Neural crest cell (in vitro differentiated cells): ENCODE measurements at places on chromosomes 11 and 22. TPM values are rescaled to one million over a fixed set of nuclear protein-coding genes. Genes with fewer than 3 reads are reported as not detected.

GRCh38 chr11:40099426-40100161, 1359.9 kb downstream of the LRRC4C start:
- no peak overlapping the region for H3K27ac ChIP-seq
- no peaks in the 10 kb centered on the region for H3K27me3 ChIP-seq
- no peak overlapping the region for H3K4me3 ChIP-seq
- no peaks in the 10 kb centered on the region for H3K4me1 ChIP-seq
- DNase-seq: no peak
- H3K36me3 ChIP-seq: peaks cover 11% of the 10 kb centered on the region

DNA sequence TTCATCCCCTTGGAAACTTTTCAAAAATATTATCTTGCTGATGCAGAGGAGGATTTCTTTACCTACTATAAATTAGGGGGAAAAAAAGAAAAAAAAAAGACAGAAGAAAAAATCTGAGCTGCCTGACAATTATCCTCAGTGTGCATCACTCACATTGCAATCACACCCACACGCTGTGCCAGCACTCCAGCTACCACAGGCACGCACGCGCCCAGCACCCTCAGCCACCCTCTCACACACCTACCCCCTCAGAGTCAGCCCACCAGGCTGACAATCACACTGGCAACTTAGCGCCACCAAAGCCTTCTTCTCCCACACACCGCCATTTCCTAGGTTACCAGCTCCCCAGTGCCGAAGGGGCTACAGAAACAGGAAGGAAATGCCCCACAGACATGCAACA, 236.1 kb downstream of the KCNA4 start:
- peaks cover 23% of the 10 kb centered on the region for H3K4me1 ChIP-seq
- no peaks in the 10 kb centered on the region for H3K36me3 ChIP-seq
- no peak overlapping the region for H3K27ac ChIP-seq
- no peak overlapping the region for H3K4me3 ChIP-seq
- H3K27me3 ChIP-seq: no peaks in the 10 kb centered on the region

- peaks cover 2% of the 10 kb centered on the region for H3K36me3 ChIP-seq
- no peak overlapping the region for H3K4me3 ChIP-seq
- H3K4me1 ChIP-seq: peaks cover 30% of the 10 kb centered on the region
- DNase-seq: no peak
Observed at GRCh38 chr11:22795914-22796313, 33.7 kb downstream of the SVIP start.

DNA sequence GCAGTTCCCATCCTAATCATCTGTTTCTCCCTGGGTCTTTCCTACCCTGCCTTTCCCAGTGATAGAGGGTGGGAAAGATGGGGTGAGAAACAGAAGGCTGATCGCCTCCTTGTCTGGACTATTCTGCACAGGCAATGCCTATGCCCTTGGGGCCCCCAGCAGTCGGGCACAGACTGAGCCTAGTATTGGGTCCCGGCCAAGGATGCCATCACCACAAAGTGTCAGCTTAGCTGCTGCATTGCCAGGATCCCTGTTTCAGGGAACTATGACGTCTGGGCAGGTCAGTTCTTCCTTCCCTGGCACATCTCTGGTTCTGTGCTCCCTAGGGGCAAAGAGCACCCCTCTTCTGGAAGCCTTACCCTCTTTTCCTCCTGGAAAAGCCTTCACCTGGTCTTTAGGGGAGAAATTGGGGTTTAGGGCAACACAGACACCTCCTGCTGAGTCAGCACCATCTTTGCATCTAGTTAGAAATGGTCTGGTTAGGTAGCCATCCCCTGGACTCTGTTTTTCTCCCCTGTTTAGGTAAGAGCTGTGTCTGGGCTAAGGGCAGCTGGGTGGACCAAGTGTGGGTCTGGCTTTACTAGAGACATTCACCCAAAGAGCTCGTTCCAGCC, 2.1 kb downstream of the ADAMTS8 start:
- no peak overlapping the region for H3K27ac ChIP-seq
- H3K36me3 ChIP-seq: no peaks in the 10 kb centered on the region
- peaks cover 14% of the 10 kb centered on the region for H3K4me1 ChIP-seq
- peak overlapping the region; percentile 67 for H3K4me3 ChIP-seq
- DNase-seq: no peak

GRCh38 chr22:48843640-48844039, 984.0 kb downstream of the BRD1 start:
- no peak overlapping the region for H3K4me3 ChIP-seq
- H3K4me1 ChIP-seq: no peaks in the 10 kb centered on the region
- DNase-seq: no peak

DNA sequence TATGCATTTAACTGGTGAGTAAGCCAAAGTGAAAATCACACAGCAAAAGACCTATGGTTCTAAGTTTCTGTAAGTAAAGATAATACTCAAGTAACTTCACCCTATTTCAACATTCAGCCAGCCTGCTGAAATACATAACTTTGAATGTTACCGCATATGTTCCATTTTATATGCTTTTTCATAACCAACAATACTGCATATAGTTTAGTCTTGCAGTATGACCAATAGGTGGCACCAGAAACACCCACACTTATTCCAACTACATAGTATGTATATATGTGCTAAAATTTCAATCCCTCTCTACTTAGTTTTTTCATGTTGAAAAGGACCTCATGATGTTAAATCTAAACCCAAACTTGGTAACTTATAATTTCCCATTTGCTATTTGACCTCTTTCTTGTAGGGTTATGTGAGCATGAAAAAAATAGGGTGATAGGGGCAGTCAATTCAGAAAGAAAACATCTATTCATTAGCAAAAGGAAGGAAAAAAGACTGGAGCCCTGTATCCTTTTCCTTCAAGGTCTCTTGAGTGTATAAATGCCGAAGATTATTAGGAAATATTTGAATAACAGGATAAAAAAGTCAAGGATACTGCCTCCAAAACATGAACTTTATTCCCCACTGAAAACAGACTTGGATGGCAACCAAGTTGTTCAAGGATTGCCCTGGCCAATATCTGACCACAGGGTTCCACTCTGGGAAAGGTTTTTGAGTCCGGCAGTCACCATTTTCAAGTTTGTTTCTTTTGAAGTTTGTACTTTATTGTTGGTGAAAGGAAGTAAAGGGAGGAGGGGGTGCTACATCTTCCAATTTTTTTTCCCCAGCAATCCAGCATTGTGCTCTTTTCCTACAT, 23.8 kb upstream of the FZD4 start:
- no peak overlapping the region for H3K27ac ChIP-seq
- no peak for DNase-seq
- H3K36me3 ChIP-seq: no peaks in the 10 kb centered on the region
- no peak overlapping the region for H3K4me3 ChIP-seq
- H3K27me3 ChIP-seq: no peaks in the 10 kb centered on the region
- peaks cover 6% of the 10 kb centered on the region for H3K4me1 ChIP-seq

The RCOR2 gene
- 107 and 108 TPM in 2 replicates for total RNA-seq
